WTC11 (cell line): ENCODE measurements at places on chromosomes 12 and 14. TPM values are rescaled to one million over a fixed set of nuclear protein-coding genes. Genes with fewer than 3 reads are reported as not detected.

Gene RASSF9
- 0.25 to 0.33 TPM (median 0.30 TPM) in 3 replicates for total RNA-seq

DNA sequence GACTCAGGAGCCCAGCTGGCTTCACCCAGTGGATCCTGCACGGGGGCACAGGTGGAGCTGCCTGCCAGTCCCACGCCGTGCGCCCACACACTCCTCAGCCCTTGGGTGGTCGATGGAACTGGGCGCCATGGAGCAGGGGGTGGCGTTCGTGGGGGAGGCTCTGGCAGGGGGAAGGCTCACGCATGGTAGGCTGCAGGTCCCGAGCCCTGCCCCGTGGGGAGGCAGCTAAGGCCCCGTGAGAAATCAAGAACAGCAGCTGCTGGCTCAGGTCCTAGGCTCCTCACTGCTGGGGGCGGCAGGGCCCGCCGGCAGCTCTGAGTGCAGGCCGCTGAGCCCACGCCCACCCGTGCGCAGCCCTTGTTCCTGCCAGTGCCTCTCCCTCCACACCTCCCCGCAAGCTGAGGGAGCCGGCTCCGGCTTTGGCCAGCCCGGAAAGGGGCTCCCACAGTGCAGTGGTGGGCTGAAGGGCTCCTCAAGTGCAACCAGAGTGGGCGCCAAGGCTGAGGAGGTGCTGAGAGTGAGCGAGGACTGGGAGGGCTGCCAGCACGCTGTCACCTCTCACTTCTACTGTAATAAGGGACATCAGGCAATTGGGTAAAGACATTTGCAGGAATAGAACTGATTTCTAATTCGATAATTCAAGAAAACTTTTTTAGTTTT lies 115.4 kb downstream of the TMTC2 start:
- H3K27me3 ChIP-seq = no peaks in the 10 kb centered on the region
- no peak for DNase-seq
- peaks cover 15% of the 10 kb centered on the region for H3K36me3 ChIP-seq
- H3K4me1 ChIP-seq = peaks cover 22% of the 10 kb centered on the region

Gene AKAP3
- total RNA-seq = 1.8 to 2.6 TPM (median 1.9 TPM) in 3 replicates

GRCh38 chr12:117097159-117097558 lies 2.1 kb downstream of the TESC start:
- no peak for DNase-seq
- H3K36me3 ChIP-seq = no peaks in the 10 kb centered on the region
- no peak overlapping the region for H3K27ac ChIP-seq
- H3K4me1 ChIP-seq = peaks cover 18% of the 10 kb centered on the region
- peak overlapping the region; percentile 22 for H3K4me3 ChIP-seq

Gene SSTR1
- total RNA-seq = 1.7 to 1.9 TPM (median 1.7 TPM) in 3 replicates

DNA sequence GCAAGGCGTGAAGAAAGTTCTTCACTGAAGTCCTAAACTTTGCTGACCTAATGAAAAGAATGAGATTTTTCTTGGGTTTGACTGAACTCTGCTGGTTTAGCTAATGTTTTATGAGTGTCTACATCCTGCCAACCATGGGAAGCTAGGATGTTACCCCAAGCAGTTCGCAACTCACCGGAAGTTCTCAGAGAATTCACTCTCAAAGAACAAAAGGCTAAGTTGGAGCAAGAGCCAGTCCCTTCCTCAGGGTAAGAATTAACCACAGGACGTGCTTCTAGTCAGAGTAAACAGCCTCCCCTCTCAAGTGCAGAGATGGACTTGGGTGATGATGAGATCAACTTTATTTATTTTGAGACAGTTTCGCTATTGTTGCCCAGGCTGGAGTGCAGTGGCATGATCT lies 37.3 kb downstream of the TCHP start:
- H3K27me3 ChIP-seq = no peaks in the 10 kb centered on the region
- peaks cover 26% of the 10 kb centered on the region for H3K36me3 ChIP-seq
- no peak overlapping the region for H3K27ac ChIP-seq
- H3K4me3 ChIP-seq = no peak overlapping the region

DNA sequence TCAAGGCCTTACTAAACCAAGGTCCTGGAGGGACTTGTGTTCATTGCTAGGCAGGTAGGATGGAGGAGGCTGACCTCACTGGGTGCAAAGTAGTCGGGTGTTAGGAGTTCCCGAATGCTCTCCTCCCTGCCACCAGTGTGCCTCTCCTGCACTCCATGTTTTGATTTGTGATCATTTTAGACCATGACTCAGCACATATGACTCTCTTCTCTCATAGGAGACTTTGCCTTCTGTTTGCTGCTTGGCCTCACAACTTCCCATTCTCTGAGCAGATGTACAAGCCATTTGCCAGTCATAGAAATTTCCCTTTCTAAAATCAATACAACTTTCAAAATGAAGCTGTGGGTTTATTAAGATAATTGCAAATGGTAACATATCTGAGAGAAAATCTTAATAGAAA lies 46.6 kb upstream of the LRIG3 start:
- no peaks in the 10 kb centered on the region for H3K36me3 ChIP-seq
- no peak for DNase-seq
- H3K4me3 ChIP-seq = no peak overlapping the region
- H3K27me3 ChIP-seq = no peaks in the 10 kb centered on the region
- H3K4me1 ChIP-seq = no peaks in the 10 kb centered on the region
- 0 out of 2 replicates have a peak overlapping the region, but pooled peaks have one; percentile 39 for H3K27ac ChIP-seq

Gene MSI1
- total RNA-seq = 64.5 to 71.9 TPM (median 71.5 TPM) in 3 replicates

- no peaks in the 10 kb centered on the region; the same call in 1 of the 2 replicates for H3K27me3 ChIP-seq
- peaks cover 52% of the 10 kb centered on the region for H3K4me1 ChIP-seq
- no peak for DNase-seq
- H3K36me3 ChIP-seq = peaks cover 32% of the 10 kb centered on the region
Measured at GRCh38 chr14:61121355-61121787, 140.3 kb downstream of the SLC38A6 start.

DNA sequence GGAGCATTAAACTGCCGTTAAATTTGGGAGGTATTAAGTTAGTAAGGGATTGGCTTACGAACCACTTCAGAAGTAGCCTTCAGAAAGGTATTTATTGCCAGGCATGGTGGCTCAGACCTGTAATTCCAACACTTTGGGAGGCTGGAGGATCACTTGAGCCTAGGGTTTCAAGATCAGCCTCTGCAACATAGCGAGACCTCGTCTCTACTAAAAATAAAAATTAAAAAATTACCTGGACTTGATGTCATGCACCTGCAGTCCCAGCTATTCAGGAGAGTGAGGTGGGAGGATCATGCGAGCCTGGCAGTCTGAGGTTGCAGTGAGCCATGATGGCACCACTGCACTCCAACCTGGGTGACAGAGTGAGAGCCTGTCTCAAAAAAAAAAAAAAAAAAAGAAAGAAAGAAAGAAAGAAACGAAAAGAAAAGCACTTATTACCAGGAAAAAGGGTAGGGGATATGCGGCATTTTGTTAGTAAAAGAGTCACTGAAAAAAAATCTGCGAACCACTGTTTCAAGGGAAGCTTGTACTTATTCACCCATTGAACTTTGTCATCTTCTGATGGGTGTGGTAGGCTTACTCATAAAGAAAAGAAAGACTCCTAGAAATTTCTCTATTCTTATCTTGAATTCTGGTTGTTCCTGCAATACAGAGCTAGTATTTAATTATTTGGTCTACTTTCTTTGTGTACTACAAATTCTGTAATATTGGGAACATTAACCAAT lies 33.6 kb upstream of the PLEKHA5 start:
- no peaks in the 10 kb centered on the region for H3K36me3 ChIP-seq
- H3K4me3 ChIP-seq = no peak overlapping the region
- no peak overlapping the region for H3K27ac ChIP-seq
- H3K4me1 ChIP-seq = 0 out of 2 replicates have a peak, but pooled peaks cover 4% of the 10 kb centered on the region
- H3K27me3 ChIP-seq = no peaks in the 10 kb centered on the region

DNA sequence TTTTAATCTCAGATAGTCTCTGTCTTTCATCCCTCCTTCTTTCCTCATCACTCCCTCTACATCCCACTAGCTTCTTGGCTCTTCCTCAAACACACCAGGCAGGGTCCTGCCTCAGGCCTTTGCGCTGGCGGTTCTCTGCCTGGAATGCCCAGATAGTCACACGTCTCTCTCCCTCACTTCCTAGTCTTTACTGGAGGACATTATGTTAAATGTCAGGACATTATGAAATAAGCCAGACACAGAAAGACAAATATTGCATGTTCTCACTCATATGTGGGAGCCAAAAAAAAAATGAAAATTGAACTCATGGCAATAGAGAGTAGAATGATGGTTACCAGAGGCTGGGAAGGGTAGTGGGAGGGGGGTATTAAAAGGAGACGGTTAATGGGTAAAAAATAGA lies 442.0 kb downstream of the MED13L start:
- no peak for DNase-seq
- no peaks in the 10 kb centered on the region for H3K4me1 ChIP-seq
- no peaks in the 10 kb centered on the region for H3K27me3 ChIP-seq
- no peaks in the 10 kb centered on the region for H3K36me3 ChIP-seq
- H3K27ac ChIP-seq = no peak overlapping the region

- peaks cover 9% of the 10 kb centered on the region; the same call in 1 of the 2 replicates for H3K36me3 ChIP-seq
- H3K4me3 ChIP-seq = no peak overlapping the region
- H3K27ac ChIP-seq = no peak overlapping the region
- H3K27me3 ChIP-seq = no peaks in the 10 kb centered on the region
- peaks cover 69% of the 10 kb centered on the region for H3K4me1 ChIP-seq
Measured at GRCh38 chr12:65958456-65958855, 134.2 kb downstream of the HMGA2 start.

Gene KRT5
- not detected in 3 replicates for total RNA-seq

DNA sequence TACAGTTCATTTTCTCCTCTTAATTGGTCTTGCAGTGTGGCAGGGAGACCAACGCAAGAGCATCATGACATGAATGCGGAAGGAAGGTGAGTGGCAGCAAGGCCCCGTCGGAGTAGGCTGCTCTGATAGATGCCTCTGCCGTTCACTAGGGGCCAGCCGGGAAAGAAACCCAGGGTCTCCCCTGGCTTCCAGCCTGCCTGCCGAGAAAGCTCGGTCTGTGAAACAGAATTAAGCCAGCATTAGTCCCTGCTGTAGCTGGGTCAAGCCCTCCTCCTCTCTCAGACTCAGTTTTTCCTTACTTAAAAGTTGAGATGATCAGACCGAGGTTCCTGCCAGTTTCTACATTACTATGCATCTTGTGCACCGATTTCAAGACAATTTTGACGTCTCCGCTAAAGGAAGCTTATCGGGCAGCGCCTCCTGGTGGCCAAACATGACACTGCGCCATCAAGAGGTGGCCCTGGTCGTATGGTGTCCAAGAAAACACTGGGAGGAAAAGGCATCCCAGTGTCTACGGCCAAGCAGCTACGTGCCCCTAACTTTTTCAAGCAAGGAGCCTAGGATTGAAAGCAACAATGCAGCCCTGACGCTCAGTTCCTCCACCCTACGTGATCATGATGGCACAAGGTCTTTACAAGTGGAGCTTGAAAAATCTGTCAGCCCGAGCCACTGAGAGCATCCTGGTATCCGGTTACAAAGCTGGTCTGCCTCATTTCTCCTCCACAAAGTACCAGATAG lies 131.6 kb downstream of the KSR2 start:
- 0 out of 2 replicates have a peak overlapping the region, but pooled peaks have one; percentile 14 for H3K4me3 ChIP-seq
- peak; percentile 92 for DNase-seq
- peaks cover 27% of the 10 kb centered on the region for H3K4me1 ChIP-seq
- H3K27me3 ChIP-seq = no peaks in the 10 kb centered on the region
- H3K36me3 ChIP-seq = no peaks in the 10 kb centered on the region

Gene DEGS2
- 0.53 to 1.6 TPM (median 0.55 TPM) in 3 replicates for total RNA-seq

Gene C14orf93
- 8.1 to 12.8 TPM (median 11.9 TPM) in 3 replicates for total RNA-seq

Gene NXPH4
- total RNA-seq = 3.7 to 4.9 TPM (median 4.4 TPM) in 3 replicates

DNA sequence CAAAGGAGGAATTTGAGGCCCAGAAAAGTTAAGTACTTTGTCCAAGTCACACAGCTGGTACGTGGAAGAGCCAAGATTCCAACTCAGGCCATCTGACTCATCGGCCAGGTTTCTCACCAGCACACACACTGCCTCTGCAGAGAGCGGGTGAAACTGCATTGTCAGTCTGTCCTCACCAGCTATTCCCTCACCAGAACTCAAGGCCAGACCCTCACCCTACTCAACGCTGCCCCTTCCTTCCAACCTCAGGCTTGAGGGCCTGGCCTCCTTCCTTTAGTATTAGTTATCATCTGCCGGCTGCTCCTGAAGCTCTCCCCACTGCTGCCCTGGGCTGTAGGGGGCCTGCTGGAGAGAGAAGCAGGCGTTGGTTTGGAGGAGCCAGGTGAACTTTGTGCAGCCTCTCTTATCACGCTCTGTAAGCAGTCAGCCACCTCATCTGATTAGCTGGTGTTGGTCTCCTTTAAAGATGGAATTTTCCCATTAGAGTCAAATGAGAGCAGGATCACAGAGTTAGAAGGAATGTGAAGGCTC lies 16.6 kb upstream of the PLEK2 start:
- no peak overlapping the region; the same call in 1 of the 2 replicates for H3K27ac ChIP-seq
- no peak for DNase-seq
- H3K4me1 ChIP-seq = peaks cover 12% of the 10 kb centered on the region
- H3K27me3 ChIP-seq = peaks cover 3% of the 10 kb centered on the region; the same call in 1 of the 2 replicates
- H3K36me3 ChIP-seq = no peaks in the 10 kb centered on the region
- H3K4me3 ChIP-seq = no peak overlapping the region

Gene KRT83
- total RNA-seq = not detected in 3 replicates

DNA sequence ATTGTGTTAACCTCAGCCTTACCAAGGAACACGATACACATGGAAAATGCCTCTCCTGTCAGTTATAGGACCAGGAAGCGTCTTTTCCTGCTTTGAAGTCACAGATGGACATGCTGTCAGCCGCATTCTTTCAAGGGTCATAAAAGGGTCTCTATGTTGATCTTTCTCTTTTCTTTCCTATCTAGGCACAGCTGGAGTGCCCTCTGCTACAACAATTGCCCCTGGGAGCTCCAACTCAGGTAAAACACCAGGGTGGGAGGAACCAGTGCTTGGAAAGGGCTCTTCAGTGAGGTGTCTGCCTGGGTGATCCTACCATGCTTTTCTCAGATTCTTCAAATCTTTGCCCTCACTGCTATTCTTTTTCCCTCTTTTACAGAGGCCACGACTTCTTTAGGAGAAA lies 157.4 kb upstream of the CNTN1 start:
- H3K4me3 ChIP-seq = no peak overlapping the region
- H3K4me1 ChIP-seq = peaks cover 8% of the 10 kb centered on the region
- DNase-seq = no peak
- no peaks in the 10 kb centered on the region for H3K36me3 ChIP-seq
- no peaks in the 10 kb centered on the region; the same call in 1 of the 2 replicates for H3K27me3 ChIP-seq

DNA sequence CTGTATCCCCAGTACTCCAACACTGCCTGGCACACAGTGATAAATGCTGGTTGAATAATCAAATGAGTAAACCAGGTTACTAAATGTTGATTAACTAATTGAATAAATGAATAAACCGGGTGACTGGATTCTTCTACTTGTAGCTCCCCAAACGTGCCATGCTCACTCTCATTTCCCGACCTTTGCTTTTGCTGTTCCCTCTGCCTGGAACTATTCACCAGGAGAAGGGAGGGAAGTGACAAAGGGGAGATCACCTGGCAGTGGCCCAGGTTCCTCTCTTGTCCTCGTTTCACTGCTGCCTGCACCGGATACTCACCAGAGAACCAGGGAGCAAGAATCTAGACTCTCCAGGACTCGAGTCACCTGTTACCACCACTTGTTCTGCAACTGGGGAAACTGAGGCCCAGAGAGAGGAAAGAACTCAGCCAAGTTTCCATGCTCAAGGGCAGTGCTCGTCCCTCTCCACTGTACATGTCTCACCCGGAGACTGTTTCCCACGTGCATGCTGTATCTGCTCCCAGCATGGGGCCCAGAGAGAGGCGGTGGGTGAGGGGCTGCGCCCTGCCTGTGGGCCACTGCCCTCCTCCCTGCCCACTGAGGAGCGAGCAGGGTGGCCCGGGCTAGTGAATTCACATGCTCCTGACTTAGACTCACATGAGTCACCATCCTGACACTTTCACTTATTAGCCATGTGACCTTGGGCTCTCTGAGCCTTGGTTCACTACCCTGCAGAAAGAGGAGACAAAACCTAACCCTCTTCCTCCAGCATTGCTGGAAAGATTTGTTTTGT lies 17.7 kb upstream of the POP5 start:
- H3K36me3 ChIP-seq = no peaks in the 10 kb centered on the region
- no peak for DNase-seq
- H3K27me3 ChIP-seq = no peaks in the 10 kb centered on the region
- H3K27ac ChIP-seq = no peak overlapping the region
- no peak overlapping the region for H3K4me3 ChIP-seq
